ENCODE measurements at places on chromosomes 2 and 18.

DNA sequence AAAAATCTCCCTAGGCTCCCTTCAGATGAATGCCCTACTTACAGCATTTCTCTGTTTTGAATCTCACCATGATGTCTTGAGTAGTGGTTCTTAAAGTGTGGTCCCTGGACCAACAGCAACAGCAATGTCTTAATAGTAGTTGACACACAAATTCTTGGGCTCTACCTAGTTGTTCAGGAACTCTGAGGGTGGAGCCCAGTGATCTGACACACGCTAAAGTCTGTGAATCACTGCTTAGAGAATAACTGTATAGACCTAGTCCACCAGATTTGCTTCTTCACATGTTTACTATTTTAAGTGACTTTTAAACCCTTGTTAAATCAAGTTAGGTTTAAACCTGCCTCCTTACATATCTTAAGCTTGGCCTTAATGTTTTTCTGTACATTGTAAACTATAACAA, 47.6 kb upstream of the ARHGAP15 start:
- no peak for DNase-seq

DNA sequence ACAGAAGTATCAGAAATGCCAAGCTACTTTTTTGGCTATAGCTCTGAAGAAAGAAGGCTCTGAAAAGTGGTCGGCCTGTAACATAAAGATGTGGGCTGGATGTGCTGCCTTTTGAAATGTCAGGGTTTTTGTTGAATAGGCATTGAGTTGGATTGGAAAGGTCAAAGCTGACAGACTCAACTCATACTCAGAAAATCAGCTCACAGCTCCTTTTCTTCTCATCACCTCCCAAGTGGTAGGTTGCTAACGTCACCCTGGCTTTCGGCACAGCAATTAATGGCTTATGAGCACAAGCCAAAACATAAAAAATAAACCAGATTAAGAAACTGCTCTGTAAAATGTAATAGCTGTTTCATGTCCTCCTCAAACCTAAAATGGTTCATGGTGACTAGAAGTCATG, 68.3 kb downstream of the KCNF1 start:
- no peak for DNase-seq

DNA sequence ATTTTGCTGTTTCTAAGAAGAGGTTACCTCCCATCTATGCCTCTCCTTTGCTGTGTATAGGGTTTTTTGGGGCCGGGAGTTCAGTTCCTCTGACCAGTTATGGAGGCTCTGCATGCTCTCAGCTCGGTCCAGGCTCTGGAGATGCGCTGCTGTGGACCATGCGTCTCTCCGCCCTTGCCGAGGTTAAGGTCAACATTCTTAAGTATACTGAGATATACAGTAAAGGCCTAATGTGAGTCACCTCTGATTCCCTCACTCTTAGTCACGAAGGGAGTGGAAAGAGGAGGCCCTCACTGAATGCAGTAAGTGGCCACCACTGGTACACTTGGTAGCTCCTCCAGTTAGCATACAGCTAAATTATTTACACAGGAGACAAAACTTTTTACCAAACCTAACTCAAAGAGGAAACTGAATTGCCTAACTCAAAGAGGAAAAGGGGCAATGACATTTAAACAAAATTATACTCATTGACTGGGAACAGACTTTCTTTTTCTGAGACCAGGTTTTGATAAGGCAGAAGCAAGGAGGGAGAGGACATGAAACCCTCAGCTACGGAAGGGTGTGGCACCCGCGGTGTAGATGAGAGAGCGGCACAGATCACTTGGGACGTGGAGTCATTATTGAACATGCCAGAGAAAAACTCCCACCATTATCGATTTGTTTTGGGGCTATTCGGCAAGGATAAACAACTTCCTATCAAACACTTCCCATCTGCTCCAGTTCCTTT, 98.7 kb downstream of the COPS8 start:
- no peak for DNase-seq

GRCh38 chr18:59446012-59446411, 86.9 kb upstream of the LMAN1 start:
- DNase-seq = no peak

GRCh38 chr18:25284281-25284680, 67.7 kb downstream of the ZNF521 start:
- no peak for DNase-seq

GRCh38 chr18:27652480-27653121, 467.5 kb upstream of the CHST9 start:
- DNase-seq = peak; percentile 10

DNA sequence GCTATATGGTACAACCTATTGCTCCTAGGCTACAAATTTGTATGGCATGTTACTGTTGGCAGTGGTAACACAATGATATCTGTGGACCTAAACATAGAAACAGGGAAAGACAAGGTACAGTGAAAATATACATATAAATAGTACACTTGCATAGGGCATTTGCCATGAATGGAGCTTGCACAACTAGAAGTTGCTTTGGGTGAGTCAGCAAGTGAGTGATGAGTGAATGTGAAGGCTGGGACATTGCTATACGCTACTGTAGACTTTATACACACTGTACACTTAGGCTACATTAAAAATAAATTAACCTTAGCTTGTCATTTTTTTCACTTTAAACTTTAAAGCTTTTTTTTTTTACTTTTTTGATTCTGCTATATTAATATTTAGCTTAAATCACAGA, 500.0 kb upstream of the SETBP1 start:
- no peak for DNase-seq

- DNase-seq = no peak
These were observed 58.5 kb downstream of the FAM228A start for GRCh38 chr2:24233321-24233720.

DNA sequence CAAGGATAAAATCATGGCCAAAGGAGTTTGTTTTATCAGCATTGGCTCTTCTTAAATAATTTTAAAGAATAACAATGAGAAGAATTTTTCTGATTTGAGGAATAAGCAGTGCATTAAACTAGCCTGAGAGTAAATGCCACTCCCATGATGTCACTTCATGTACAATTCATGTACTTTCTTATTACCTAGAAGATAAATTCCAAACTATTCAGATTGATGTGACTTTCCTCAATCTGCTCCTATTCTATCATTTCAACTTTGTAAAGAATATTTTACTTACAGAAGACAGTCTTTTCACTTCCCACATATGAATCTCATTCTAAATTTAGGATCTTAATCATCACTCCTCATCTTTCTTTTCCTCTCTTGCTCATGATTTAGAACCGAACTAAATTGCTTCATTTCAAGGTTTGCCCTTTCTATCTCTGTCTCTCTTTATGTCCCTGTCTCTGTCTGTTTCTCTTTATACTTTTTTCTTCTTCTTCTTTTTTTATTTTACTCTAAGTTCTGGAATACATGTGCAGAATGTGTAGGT, 1142.0 kb upstream of the PIK3C3 start:
- no peak for DNase-seq

DNA sequence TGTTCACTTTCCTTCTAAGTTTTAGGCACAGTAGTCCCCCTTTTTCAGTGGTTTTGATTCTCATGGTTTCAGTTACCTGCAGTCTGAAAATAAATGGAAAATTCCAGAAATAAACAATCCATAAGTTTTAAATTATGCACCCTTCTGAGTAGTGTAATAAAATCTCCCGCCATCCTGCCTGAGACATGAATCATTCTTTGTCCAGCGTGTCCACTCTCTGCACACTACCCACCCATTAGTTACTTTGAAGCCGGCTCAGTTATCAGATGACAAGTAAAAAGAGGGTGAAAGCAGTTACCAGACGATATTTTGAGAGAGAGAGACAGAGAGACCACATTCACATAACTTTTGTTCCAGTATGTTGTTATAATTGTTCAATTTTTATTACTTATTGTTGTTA, 400.5 kb downstream of the TMX3 start:
- no peak for DNase-seq

DNA sequence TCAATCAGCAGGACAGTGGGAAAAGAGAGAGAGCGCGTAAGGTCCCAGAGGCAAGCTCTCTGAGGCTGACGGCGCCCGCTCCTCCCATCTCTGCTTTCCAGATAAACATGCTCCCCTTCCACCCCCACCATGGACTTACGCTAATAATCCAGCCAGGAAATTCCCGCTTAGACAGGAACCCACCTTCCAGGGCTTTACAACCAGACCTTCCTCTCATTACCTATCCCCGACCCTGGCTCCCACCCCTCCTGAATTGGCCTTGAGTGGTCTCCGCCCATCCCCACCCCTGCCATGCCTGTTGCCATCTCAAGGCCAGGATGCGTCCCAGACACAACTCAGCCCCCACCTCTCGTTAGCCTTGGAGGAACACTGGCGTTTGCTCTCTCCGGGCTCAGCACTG, 131.1 kb downstream of the SMAD2 start:
- no peak for DNase-seq

DNA sequence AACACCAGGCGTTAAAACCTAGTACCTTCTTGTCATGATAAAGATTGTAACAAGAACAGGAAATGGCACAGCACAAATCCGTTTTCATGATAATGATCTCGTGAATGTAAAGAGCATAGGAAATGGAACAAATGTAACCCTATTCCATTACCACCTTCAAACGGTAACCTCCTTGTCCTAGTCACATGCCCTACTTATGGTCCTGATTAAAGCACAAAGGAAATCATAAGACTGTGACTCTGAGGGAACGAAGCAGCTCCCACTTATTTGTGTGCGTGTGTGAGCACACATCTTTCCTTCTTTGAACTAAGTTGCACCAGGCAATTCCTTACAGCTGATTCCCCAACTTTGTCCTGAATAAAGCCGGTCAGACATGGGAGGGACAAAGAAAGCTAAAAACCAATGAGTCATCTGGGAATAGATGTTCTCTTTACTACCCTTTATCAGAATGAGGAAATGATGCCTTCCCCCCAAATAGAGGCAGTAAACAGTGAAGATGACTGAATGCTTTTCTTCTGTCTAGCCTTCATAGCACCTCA, 192.6 kb downstream of the IKZF2 start:
- peak; percentile 27 for DNase-seq

- DNase-seq = no peak
These were observed 48.1 kb downstream of the DGKD start for GRCh38 chr2:233402346-233402745.

- no peak for DNase-seq
These were observed 102.3 kb downstream of the R3HDM1 start for GRCh38 chr2:135633582-135633981.

DNA sequence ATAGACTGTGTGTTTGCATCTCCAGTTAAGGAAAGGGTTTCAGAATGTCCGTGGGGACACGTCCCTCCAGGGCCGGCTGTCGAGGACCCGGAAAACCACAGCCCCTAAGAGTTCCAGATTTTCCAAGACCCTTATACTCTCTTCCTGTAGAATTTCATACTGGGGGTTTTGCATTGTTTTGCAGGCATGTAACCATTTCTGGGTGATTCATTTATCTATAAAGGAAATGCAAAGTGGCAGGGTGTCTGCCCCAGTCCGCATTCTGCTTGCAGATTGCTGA, 8.5 kb downstream of the SP9 start:
- no peak for DNase-seq

- no peak for DNase-seq
These were observed 17.0 kb upstream of the ARHGEF4 start for GRCh38 chr2:130819608-130820278.

DNA sequence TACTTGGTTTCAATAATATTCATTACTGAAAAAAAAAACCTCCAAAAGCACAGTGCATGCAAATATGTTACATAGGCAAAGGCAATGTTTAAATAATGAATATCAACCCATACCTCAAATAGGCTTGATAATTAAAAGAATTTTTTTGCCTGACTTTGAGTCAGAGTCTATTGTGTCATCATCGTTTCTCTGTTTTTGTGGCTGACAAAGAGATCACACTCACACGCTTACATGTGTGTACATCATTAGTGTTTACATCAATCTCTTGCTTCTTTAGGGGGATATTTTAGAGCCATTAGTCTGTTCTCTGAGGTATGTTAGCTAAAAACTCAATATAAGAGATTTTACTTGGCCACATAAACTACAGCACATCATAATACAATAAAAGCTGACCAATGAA, 150.3 kb upstream of the MMADHC start:
- DNase-seq = no peak

- DNase-seq = no peak
These were observed 19.4 kb upstream of the TMX3 start for GRCh38 chr18:68734308-68734707.

DNA sequence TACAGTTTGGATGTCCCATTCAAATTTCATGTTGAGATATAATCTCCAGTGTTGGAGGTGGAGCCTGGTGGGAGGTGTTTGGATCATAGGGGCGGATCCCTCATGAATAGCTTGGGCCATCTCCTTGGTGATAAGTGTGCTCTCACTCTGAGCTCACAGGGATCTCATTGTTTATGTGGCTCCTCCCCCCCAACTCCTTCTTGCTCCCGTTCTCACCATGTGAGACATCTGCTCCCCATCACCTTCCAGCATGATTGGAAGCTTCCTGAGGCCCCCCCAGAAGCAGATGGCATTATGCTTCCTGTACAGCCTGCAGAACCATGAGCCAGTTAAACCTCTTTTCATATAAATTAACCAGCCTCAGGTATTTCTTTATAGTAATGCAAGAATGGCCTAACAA, 3.0 kb upstream of the INPP1 start:
- DNase-seq = no peak

Data from activated CD4-positive, alpha-beta T cell treated with anti-CD3 and anti-CD28 coated beads, Interleukin-10, Interleukin-2, amounts not matched to agents 100 ng/mL and 50 ng/mL, durations not matched to agents 16 hours and 8 hours (primary cell).